ENCODE measurements at places on chromosomes 4 and X.

DNA sequence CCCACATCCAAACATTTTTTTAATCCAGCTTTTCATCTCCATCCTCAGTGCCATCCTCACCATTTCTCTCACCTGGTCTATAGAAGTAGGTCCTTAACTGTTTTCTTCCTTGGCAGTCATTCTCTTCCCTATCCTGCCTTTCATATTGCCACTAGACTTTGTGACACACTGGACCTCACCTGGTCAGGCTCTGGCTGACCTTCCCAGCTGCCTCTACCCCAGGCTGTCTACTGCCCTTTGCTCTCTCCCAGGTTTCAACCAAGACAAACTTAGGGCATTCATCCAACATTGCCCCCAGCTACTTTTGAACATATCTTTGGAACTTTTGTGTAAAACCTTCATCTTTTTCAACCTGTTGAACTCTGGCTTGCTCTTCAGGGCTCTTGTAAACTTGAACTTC lies 39.8 kb downstream of the TRAPPC11 start:
- DNase-seq: no peak

DNA sequence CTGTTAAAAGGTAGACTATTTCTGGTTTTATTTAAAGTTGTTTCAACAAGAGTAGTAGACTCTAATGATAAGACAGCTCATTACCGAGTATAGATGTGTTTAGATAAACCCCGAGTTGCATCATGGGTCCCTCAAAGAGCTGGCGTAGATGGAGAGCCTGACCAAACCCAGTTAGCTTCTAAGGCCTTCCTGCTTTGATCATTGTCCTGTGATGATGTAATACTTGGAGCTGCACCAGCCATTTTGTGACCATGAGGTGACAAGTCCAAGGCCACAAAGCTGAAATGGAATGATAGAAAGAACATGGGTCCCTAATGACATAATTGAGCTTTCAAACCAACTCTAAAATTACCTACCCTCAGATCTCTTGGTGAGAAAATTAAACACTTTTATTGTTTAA lies 66.6 kb upstream of the TAB3 start:
- DNase-seq: no peak

GRCh38 chr4:16707874-16708273 lies 190.6 kb downstream of the LDB2 start:
- no peak for DNase-seq

GRCh38 chr4:147816382-147817254 lies 84.7 kb downstream of the ARHGAP10 start:
- DNase-seq: no peak

DNA sequence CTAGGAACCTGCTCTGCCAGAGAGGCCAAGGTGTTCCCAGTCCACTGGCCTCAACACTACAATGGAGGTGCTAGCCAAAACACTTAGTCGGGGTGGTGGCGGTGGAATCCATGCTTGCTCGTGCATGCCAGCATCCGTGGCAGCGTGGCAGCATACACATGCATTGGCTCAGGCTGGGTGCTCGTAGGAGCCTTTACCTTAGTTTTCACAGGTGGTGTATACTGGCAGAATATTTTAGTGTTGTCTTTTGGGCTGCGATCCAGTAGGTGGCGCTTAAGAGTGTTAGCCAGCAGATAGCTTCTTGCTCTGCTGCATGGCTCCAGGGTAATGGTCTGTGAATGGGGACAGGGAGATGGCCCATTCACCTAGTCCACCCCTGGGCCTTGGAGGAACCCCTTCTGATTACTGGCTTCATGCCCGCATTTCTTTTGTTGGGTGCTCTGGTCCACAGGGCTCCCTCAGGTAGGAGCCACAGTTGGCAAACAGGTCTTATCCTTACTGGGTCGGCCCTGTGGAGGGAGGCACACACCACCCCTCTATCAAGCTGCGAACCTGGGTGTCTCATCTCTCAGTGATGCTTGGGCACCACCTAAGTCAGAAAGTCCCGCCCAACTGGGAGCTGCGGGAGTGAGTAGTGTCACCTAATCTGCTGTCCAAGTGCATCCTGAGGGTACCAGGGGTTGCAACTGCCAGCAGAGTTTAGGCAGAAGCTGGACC lies 40.0 kb downstream of the RIPPLY1 start:
- DNase-seq: no peak

DNA sequence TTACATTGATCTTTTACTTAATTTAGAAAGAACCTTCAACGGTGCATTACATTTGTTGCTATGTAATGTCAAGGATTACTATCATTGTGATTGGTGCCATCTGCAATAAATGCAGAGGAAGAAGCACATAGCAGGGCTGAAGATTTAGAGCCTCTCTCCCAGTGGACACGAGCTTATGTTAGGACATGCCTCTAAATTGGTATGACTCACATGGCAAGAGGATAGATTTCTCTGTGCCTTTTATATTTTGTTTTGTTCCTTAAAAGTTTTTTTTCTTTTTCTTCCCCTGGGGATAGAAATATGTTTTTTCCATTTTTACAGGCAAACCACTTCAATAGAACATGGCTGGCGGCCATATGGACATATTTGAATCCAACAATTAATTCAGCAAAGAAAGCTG lies 205.0 kb upstream of the HAND2 start:
- DNase-seq: no peak

GRCh38 chr4:176784816-176785215 lies 7.9 kb downstream of the VEGFC start:
- DNase-seq: no peak

All from activated CD4-positive, CD25-positive, alpha-beta regulatory T cell (primary cell).